Activated CD8-positive, alpha-beta memory T cell treated with anti-CD3 and anti-CD28 coated beads for 1 hour (primary cell): ENCODE measurements at places on chromosomes 13 and 19.
A peak's percentile ranks its signal among the peaks of the same experiment; 100 is the strongest.

GRCh38 chr19:5585461-5586299, 17.9 kb upstream of the TINCR start:
- no peak for DNase-seq

GRCh38 chr13:111992911-111993310, 74.0 kb upstream of the SOX1 start:
- DNase-seq = no peak

DNA sequence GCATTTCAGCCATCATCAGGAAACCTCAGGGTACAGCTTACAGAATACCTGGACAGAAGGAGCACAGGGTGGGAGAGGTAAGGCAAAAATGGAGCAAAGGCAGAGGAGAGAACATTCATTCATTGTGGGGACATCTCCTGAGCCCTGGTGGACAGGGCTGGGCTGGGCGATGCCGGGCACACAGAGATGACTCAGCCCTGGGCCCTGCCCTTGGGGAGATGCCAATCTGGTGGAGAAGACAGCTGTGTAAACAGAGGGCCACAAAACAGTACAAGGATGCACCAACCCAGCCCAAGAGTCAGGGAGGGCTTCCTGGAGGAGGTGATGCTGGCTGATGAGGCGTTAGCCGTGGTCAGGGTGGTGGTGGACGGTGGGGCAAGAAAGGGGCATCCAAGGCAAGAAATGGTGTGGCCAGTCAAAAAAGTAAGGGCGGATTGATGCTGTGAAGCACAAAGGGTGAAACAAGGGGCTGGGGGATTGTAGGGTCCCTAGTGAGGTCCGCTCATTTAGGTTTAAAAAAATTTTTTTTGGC, 3.6 kb upstream of the HAS1 start:
- DNase-seq = no peak

DNA sequence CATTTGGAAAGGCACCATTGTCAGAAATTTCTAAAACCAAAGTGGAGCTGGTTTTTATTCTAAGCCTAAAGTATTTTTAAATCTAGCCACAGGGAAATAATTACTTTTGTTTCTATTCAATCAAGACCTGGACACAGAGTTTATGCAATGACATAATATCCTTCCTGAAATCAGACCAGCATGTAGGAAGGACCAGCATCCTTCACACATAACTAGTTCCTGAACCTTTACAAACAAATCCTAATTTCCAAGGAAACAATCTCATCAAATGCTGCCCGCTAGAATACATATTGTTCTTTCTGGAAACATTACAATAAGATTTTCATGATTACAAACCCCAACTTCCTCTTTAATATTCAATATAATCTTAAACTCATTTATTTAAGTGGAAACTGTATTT, 1.5 kb downstream of the STARD13 start:
- no peak for DNase-seq

- DNase-seq = no peak
Measured at GRCh38 chr19:40555978-40556689, 20.5 kb upstream of the SHKBP1 start.

DNA sequence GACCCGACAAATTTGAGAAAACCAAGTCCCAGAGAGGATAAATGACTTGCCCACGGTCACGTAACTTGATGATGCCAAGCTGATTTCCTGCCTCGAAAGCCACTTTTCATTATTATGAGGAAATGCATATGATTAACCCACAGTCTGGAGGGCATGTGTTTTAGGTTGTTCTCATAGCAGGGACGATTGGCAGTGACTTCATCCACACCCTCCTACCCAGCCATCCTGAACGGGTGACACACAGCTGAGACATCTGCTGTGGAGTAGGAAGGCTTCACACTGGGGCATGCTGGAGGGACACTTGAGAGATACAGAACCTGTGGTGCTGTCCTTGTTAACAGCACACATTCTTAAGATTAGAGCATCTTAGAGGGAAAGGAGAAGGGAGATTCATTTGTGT, 65.4 kb upstream of the WDFY2 start:
- DNase-seq = no peak

- DNase-seq = no peak
Measured at GRCh38 chr19:1322198-1322981, 36.7 kb downstream of the EFNA2 start.

DNA sequence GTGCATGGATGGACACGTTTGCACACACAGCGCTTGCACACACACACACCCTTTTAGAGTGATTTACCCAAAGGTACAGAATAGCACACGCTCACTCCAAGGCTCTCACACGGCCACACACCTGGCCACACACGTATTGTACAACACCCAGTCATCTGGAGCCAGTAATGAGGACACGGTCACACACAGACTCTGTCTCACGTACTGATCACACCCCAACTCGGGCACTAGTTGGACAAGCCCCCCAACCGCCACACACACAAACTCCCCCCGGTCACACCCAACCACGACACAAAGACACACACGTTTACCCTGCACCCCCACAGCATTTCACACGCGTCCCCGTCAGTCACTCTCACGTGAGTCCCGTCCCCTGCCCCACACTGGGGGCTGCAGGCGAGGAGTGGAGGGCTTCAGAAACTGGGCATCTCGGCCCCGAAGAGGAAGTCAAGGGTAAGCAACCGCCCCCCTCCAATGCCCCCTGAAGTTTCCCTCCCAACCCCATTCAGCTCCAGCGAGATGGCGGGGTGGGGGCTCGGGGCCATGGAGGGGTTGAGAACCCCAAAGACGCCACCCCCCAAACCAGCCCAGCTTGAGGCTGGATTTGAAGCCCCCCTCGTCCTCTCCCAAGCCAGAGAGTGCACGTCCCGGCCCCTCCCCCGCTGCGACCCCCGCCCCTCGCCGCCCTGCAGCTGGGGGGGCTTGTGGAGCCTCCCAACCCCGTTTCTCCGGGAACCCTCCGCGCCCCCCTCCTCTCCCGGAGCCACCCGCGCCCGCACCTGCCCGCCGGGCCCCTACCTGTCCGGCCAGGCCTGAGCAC, 599 bp downstream of the OLFM2 start:
- no peak for DNase-seq

GRCh38 chr13:43086181-43086580, 62.8 kb downstream of the DNAJC15 start:
- DNase-seq = no peak

- DNase-seq = no peak
Measured at GRCh38 chr19:38233740-38234251, 9.8 kb upstream of the DPF1 start.

- no peak for DNase-seq
Measured at GRCh38 chr19:39147480-39147879, 21.9 kb downstream of the PAK4 start.

- peak; percentile 77 for DNase-seq
Measured at GRCh38 chr19:36604656-36605100, 435 bp upstream of the ZNF382 start.

- DNase-seq = no peak
Measured at GRCh38 chr13:101634142-101634541, 181.7 kb downstream of the ITGBL1 start.

DNA sequence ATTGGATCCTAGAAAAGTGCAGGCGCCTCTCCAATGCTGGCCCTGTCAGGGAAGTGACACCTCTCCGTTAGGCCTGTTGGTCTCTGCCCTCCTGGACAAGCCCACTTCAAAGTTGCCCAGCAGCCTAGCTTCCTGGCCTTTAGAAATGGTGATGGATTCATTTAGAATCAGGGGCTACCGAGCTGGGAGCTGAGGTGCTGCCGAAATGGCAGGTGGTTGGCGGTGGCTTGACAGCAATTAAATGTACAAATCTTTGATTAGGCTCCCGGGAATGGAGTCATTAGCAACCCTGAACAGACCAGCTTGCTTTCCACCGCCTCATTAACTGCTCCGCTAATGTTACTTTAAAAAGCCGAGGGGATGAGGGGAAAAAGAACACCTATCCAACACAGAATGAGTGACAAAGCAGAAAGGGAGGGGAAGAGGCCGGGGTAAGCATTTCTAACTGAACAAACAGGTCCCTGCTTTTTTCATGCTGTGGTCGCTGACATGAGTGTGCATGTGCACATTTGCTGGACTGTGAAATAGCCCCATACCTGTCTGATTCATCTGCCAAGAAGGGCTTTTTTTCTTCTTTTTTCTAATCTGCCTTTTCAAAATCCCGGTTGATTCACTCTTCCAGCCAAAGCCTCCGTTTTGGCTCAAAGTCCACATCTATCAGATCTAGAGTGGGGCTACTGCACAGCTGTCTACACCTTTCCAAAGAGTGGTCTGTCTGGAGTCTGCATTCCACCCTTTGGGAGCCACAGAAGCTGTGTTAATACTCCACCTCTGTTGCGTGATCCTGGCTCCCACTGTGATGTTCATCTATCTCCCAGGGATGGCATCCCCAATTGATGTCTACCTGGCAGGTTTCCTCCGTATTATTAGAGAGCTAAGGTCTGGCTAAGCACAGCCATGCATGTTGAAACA, 431.9 kb downstream of the COG6 start:
- DNase-seq = no peak

GRCh38 chr13:26599403-26599802, 41.9 kb downstream of the WASF3 start:
- DNase-seq = no peak

DNA sequence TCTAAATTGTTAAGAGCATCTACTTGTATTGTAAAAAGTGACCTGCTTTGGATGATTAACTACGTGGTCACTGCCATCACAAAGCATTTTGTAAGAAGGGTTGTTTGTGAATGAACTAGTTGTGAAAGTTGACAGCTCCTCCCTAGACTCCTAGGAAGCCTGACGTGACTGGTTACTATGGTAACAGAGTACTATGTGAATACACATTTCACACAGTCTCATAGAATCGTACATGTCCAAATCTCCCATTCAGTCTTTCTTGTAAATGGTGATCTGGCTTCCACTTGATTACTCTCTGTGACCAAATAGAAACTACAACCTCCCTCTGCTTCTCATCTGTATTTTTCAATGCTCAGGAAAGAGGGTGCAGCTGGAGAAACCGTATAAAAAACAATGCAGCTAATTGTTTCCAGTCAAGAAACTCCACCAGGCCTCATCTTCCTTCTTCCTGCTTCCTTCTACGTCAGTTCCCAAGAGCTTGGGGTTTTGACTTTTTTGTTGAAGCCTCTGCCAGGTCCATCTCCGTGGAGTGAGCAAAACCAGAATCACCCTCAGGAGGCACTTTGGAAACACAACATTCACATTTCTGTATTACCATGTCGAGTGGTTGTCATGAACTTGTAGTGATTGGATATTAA, 83.4 kb downstream of the GPC6 start:
- DNase-seq = no peak

GRCh38 chr13:94305934-94306333, 173.5 kb downstream of the DCT start:
- no peak for DNase-seq

DNA sequence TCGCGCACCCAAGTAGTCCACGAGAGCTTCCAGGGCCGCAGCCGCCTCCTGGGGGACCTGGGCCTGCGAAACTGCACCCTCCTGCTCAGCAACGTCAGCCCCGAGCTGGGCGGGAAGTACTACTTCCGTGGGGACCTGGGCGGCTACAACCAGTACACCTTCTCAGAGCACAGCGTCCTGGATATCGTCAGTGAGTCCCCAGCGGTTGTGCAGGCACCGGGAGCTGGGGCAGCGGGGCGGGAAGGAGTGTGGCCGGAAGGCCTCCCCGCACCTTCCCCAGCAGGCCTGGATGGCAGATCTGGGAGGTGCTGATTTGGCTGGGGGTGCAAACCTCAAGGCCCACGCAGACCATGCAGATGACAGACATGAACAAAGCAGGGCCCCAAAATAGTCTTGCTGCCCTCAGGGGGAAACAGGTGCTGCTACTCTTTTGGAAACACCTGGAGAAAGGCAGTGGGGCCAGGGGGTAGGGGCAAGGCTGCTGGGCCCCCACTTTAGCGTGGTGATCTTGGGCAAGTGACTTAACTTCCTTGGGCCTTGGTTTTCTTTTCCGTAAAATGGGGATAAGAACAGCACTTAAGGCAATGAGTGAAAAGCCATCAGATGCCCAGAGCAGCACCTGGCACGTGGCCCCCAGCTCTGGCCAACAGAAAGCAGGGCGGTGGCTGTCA, 4.0 kb downstream of the MAG start:
- no peak for DNase-seq

DNA sequence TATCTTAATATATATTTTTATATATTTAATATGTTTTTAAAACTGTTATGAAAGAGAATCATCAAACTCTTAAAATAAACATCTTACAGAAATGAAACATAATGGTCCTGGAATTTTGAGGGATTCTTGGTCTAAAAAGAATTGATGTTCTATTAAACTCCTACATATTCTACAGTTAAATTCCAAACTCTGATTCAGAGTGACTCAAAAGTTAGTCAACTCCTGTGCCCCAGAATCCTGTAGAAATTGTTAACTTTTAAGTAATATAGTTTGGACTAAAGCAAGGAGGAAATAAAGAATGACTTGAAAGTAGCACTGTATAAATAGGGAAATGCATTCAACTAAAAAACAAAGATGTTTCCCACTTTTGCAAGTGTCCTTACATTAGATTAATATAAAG, 47.7 kb downstream of the FNDC3A start:
- DNase-seq = no peak
